ENCODE measurements at places on chromosomes 6 and 20.

- DNase-seq = no peak
These were observed 118.2 kb upstream of the RIPOR2 start for GRCh38 chr6:25053875-25054371.

GRCh38 chr6:109104512-109104911 lies 9.2 kb downstream of the CEP57L1 start:
- DNase-seq = no peak

DNA sequence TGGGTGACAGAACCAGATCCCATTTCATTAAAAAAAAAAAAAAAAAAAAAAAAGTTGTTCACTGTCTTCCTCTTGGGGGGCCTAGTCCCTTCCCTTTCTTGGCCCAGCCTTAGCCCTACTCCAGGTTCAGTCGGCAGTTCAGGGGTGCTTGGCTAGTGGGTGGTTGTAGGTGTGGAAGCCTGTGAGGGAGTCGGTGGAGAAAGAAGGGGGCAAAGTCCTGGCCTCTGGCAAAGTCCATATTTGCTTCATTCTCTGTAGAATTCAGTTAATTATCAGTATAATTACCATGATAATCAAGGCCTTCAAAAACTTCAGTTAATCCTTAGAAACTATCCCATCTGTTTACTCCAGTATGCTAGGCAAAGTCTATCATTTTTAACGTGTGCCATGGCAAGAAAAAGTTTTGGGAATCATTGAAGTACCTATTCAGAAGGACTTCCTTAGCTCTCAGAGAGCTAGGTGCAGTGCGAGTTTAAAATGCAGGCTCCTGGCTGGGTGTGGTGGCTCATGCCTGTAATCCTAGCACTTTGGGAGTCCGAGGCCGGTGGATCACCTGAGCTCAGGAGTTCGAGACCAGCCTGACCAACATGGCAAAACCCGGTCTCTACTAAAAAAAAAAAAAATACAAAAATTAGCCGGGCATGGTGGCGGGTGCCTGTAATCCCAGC lies 205.7 kb upstream of the ARG1 start:
- no peak for DNase-seq

DNA sequence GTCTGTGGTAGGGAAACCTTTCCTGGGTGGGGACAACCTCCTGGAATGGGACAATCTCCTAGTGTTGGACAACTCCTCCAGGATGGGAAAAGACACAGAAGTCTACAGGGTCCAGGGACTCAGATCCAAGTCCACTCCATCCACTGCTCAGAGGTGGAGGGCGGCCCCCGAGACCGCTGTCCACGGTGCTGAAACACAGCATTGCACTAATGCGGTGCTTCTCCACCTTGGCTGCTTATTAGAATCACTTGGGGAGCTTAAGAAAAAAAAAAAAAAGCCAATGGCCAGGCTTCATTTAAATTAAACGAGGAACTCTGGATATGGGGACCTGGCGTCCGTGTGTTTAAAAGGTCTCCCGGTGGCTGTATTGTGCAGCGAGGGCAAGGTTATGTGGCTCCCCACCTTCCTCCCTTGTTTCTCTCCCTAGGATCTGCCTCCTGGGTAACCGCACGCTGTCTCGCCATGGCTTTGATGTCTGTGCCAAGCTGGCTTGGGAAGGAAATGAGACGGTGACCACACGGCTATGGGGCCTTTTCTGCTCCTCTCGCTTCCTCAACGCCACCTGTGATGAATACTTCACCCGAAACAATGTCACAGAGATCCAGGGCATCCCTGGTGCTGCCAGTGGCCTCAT lies 12.0 kb downstream of the SLC12A5 start:
- DNase-seq = peak; percentile 39

DNA sequence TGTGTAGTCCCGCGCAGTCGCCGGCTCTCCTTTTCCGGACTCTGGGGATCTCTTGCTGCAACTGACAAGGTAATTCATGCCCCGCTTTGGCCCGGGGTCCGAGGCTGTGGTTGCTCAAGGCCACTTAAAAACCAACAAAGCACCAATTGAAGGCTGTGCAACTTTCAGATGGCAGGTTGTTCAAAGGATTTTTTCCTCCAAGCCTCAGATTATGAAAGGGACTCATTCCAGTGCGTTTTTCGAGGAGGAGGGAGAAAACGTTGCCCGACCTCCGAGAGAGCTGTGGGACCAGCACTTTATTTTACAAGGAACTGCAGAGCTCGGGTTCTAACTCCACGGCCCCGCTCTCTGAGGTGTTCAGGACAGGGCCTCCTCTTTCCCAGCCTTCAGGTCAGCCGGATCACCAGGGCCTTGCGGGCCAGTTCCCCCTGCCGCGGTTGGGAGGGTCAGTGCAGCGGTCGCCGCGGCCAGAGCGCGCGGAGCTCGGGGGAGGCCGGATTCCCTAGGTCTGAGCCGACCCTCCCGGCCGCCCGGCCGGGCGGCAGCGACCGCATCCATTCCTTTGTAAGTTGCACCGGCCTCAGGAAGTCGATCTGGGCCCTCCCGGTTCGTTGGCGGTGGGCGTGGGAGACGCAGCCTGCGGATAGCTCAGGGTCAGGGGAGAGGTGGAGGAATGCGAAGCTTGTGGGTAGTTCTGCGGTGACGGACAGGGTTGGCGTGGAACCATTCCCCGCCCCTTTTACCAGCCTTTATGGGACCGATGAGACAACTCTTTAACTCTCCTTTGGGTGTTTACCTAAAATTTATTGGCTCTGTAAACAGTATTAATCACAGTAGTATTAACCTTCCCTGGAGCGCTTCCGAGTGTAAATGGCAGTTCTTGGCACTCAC lies 1.6 kb downstream of the UTRN start:
- no peak for DNase-seq

- DNase-seq = no peak
These were observed 3.8 kb upstream of the BLTP3A start for GRCh38 chr6:34788111-34788510.

DNA sequence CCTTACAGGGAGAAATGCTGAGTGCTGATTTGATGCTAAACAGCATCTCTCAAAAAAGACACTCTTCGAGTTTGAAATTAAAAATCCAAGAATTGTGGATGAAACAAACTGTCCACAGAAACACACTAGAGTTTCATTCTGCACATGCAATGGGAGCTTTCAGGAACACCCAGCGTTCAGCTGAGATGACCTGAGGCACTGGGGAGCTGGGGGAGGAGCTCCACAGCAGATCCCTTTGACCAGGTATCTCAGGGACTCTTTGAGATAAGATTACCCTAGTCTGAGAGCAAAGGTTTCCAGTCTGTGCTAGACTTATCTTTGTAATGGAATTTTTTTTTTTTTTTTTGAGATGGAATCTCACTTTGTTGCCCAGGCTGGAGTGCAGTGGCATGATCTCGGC lies 70.8 kb upstream of the AGPAT4 start:
- DNase-seq = no peak

DNA sequence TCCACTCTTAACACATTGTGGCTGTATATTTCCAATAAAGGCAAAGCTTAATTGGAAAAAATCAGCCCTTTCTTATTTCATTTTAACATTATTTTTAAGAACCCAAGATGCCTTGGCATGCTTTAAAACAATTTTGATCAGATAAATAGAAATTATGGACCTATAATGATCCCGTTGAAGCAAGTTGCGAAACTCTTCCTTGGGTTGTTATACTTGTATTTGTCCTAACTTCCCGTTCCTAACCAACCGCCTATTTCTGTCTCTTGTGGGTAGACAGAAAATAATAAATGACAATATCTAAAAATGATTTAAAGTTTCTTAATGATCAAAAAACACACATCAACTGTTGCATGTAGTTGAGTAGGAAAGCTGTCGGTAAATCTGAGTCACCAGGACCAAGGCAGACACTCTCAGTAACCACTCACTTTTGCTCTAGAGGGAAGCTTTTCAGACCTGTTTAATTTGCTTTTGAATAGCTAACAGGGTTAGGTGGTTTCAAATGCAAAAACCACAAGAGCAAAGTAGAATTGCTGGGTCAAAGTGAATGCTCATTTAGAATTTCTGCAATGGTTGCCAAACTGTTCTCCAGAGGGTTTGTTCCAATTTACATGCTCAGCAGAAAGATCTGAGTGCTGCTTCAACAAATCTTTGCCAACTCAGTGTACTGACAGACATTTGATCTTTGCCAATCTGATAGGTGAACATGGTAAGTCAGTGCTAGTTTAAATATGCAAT lies 34.2 kb upstream of the KCNK5 start:
- DNase-seq = no peak

DNA sequence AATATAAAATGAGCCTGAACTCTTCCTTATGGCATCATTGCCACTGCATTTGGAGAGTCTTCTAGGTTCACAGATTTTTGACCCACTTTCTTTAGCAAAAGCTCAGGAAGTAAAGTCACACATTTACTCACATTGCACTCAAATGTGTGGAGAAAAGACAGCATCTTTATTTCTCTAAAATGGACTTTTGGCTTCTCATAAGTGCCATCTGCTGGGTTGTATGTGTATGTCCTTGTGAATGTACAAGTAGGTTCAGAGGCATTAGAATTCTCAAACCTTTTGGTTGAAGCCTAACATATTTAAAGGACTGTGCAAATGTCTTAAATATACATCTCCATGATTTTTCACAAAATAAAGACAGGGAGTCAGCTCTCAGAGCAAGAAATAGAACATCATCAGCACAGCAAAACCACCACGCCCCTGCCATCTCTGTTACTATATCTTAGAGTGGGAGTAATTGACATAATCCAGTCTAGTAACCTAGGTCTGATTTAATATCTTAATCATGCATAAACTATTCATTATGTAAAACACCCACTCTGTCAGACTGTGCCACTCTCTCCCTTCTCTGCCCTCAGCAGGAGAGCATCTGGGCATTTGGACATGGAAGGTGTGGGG lies 42.2 kb upstream of the SPTLC3 start:
- DNase-seq = no peak

DNA sequence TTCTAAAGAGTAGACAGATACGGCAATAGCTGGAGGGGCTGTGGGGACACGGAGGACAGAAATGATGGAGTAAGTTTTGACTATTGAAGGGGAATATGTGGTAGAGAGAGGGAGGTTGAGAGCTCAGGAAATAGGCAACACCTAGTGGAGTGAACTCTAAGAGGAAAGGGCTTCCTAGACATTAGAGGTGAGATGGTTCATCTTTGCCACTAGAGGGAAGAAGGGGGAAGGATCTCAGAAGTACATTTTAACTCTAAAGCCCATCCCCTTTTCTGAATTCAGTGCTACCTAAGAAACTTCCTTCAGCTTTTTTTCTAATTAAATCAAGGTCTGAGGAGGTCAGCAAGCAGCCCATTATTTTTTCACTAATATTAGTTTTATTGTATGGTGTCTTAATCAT lies 689.4 kb upstream of the MAP3K7 start:
- DNase-seq = no peak

DNA sequence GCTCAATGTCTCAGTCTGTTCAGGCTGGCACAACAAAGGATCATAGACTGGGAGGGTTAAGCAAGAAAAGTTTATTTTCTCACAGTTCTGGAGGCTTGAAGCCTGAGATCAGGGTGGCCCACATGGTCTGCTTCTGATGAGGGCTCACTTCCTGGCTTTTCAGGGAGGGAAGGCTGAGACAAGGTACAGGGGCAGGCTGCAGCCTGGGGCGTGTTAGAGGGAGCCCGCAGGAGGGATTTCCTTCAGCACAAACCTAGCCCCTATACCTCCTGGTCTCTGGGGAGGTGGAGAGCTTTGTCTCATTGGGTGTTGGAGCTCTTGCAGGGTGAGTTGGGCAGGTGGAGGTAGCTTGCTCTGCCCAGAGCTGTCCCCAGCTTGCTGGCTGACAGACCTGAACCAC lies 81.1 kb upstream of the GPR6 start:
- DNase-seq = no peak

DNA sequence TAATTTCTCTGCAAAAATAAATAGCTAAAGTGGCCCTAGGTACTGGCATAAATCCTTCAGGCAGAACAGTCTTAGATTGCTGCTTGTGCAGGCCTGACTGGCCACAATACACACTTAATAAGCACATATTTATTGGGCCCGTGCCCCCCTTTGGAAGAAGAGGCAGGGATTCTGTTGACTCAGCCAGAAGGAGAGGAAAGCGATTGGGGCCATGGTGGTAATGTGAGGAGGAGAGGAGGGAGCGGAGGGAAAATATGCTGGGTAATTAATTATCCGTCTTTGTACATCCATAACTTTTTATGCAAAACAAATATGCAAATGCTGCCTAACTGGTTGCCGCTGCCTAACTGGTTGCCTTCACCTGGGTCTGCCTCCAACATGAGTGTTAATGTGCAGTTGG lies 36.2 kb downstream of the CD40 start:
- DNase-seq = no peak

- no peak for DNase-seq
These were observed 45.9 kb upstream of the EMILIN3 start for GRCh38 chr20:41412324-41413120.

DNA sequence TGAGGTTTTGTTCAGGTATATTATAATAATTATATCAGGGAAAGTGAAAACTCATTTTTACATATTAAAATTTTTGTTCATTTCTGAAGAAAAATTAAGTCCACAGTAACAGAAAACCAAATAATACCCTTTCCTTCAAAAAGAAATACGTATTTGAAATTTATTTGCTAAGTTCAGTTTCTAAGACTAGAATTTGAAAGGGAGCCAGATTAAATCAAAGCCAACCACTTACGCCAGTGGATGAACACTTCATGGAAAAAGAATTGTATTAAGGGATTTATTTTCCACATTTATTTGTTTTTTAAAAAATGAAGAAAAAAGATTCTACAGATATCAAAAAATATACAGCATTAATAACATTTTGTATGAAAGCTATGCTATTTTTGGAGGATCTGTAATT lies 654.4 kb downstream of the EYS start:
- DNase-seq = no peak

GRCh38 chr6:88517737-88518136 lies 351.6 kb upstream of the CNR1 start:
- no peak for DNase-seq

DNA sequence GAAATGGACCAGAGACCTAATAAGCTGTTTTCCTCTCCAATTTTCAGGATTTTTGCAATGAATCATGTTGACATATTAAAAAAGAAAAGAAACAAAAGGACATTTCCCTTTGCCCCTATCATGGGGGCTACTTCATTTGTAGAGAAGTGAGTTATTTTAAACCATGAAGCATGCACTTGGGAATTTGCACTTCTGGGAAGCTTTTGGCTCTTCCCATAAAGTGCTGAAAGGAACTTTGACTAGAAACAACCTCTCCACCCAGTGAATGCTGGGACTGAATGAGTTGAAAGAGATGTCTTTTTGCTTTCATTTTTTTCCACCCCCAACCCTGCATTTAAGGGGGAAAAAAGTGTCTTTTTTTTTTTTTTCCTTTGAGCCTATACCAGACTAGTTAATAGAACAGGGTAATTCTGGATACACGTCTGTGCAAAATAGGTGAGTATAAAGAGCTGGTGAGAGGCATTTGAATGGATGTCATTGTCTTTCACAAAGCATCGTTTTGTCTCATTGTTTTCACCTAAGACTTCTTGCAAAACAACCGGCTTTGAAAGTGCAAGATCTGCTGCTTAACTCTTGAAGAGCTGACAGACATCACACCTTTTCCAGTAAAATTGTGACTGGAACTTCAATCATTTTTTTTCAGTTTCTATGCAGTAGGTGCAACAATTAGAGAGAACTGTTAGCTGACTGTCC lies 138.7 kb upstream of the BACH2 start:
- DNase-seq = no peak

GRCh38 chr6:147416622-147417021 lies 91.9 kb upstream of the SAMD5 start:
- DNase-seq = no peak

All from T-helper 2 cell (primary cell).